ENCODE measurements at places on chromosomes 5 and 9.

DNA sequence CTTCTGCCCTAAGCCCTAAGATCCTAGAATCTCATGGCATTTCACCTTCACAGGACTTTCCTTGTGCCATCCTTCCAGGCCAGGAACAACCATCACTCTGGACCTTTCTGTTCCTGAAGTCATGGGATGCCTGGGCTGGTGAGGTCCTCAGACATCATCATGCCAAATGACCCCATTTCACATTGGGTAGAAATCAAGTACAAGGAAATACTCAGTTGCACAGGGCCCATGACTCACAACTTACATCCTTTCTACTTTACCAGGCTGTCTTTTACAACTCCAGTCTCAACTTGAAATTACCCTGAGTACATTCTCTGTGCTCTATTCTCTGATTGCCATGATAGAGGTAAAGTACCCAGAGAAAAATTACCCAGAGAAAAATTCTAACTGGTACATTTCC lies 167.1 kb downstream of the PIK3R1 start:
- no peak for DNase-seq

GRCh38 chr5:126597156-126597555 lies 2.1 kb upstream of the ALDH7A1 start:
- DNase-seq: no peak

DNA sequence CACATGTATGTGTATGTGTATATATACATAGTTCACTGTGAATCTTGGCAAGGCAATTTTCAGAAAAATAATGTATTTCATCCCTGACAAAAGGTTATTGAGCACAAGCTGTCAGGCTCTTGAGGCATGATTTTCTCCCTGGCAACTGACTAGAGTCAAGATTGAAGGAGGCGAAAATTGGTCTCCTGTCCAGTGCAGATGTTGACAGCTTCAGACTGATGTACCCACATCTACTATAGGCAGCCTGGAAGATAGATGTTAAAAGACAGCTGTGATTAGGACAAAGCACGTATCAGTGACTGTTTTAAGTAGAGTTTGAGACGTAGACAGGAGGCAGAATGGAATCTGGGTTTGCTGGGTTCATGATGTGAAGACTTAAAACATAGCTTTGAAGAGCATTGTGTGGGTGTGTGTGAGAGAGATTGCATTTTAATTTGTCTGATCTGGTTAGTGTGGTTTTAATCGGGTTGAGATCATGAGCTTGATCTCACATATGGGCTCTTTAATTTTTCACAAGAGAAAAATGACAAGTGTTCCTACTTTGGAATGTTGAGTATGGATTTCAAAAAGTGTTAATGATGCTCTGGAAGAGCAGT lies 39.1 kb downstream of the CTNNA1 start:
- DNase-seq: no peak

DNA sequence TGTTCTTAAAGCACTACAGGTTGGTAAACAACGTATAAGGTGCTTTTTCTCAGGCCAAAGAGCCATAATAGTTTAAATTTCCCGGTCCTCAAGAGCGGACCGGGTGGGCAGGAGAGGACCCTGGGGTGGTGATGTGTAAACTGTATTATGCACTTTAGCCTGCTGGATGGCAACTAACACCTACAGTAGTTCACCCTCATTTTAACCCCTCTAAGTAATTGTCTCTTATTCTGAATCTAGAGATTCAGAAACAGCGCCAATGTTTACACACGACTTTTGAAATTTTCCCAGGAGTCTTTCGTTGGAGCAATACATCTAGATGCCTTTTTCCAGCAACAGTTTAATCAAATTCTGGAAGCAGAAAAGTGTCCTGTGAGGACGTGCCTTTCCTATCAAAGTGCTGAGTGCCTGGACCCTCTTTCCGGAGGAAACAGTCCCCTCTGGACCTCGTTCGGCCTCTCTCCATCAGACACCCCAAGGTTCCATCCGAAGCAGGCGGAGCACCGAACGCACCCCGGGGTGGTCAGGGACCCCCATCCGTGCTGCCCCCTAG lies 676 bp upstream of the OCLN start:
- no peak for DNase-seq

- peak; percentile 52 for DNase-seq
Measured at GRCh38 chr5:96434201-96434645, 1.2 kb upstream of the PCSK1 start.

DNA sequence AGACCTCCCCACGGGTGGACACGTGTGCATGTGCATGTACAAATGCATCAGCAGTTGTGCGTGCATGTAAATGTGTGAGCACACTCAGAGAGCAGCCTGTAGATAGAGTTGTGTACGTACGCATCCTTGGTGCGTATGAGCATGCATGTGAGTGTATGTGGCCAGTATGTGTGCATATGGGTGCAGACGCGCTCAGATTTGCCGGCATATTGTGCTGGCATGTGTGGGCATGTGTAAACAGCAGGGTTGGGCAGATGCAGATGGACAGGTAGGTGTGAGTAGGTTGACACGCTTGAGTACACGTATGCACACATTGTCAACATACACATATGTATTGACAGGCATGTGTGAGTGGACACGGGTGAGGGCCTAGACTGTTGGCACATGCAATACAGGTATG lies 56.5 kb downstream of the LMX1B start:
- DNase-seq: no peak

GRCh38 chr9:135701067-135701958 lies 672 bp upstream of the KCNT1 start:
- DNase-seq: peak; percentile 57

GRCh38 chr5:111596705-111597104 lies 84.4 kb upstream of the STARD4 start:
- DNase-seq: no peak

DNA sequence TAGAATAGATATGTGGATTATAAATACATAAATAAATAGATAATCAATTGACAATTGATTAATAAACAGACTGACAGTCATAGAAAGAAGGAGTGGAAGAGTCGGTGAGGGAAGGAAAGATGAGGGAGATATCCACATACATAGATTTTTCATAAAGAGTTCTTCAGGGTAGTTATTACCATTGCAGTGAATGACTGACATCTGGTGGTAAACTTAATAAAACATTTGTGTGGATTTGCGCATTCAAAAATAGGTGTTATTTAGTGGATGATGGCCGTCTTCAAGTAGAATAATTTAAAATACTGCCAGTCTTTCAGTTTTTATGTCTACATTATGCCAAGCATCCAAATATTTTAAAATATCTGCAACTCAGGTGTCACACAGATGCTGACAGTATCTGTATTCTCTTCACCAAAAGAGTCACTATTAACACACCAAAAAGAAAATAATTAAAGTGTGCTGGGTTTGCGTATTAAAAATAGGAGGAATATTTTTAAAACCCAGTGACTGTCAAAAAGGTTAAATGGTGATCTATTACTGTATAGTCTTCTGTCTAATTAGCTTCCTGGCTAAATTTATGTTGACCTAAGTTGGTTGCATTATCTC lies 78.8 kb downstream of the GIN1 start:
- peak; percentile 48 for DNase-seq

DNA sequence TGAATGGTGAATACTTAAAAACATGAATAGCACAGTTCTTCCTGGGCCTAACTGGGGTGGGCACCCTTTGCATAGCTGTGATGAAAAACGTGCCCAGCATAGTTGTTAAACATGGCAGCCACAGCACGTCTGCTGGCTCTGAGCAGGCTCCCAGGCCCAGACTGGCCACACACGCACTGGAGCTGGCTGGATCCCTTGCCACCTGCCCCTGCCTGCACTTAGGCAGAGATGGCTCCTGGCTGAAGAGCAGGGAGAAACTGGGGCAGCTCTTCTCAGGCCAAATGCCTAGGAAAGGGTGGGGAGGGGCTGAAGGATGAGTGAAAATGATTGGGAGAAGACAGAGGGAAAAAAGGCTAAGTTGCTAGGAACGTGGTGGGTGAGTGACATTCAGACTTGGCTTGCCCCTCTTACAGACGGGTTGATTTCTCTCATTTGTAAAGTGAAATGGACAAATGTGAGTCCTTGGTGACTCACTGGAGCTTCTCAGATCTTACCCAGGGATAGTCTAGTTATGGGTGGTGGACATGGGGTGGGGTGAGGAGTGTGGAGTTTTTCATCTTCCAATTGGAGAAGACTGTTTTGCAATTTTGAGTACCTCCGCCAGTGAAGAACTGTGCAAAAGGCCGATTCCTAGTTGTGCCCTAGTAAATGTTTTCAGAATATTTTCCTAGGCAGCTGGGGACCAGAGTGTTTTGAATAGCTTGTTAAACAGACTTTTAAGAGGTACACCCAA lies 42.4 kb downstream of the TRIO start:
- no peak for DNase-seq

GRCh38 chr5:16889203-16889971 lies 46.7 kb downstream of the MYO10 start:
- DNase-seq: no peak

Measured in SK-N-SH (cell line).